ENCODE measurements at places on chromosomes 11 and 22.

GRCh38 chr11:16382638-16383380 lies 26.5 kb upstream of the SOX6 start:
- no peak for DNase-seq

- no peak for DNase-seq
These were observed 659.4 kb downstream of the METTL15 start for GRCh38 chr11:28767574-28767973.

DNA sequence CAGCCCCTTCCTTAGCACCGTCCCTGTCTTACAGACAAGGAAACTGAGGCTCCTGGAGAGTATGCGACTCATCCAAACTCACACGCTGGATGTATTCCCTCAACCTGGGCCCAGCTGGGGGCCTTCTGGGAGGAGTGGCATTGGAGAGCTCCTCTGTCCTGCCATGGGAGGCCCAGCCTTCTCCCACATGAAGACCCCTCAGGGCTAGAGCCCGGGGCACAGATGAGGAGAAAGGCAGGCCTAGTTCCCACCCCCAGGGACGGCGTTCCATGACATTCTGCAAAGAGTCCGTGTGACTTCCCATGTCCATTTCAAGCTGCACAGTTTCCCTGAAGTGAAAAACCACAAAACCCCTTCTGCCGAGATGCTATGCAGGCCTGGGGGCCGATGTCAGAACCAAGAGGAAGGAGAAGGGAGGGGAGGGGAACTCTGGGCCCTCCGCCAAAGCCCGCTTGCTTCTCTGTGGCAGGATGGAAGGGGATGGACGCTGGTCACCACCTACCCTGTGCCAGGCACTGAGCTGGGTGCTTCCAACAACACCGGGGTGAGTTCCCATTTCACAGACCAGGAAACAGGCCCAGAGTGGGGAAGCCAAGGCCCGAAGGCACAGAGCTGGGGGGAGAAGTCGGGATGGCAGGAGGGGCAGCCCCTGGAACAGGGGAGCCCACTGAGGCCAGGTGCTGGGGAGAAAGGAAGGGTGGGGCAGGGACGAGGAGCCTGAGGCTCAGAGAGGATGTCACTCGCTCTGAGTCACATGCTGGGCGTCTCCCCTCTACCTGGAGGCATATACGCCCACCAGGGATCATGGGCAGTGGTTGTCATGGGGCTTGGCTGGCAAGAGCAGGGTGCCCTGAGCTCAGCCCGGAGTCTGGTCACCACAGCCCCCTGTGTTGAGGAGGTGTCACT lies 15.7 kb downstream of the RAC2 start:
- DNase-seq = no peak

GRCh38 chr11:84886344-84886743 lies 740.8 kb downstream of the DLG2 start:
- DNase-seq = no peak

DNA sequence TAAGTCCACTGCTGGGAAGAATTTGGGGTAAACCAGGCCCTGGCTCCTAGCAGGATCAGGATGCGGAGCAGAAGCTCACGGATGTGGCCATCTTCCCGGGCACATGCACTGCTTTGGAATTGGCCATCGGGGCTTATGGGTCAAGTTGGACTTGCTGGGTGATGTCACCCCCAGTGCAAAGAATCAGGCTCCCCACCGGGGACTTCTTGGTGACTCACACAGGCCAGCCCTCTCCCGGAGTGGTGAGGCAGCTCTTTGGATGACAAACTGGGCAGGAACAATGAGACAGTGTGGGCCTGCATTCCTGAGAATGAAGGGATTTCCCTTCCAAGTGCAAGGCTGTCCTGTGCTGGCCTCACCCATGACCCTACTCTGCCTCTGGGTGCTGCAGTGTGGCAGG lies 128.8 kb upstream of the ANO1 start:
- DNase-seq = no peak

GRCh38 chr22:25659413-25659812 lies 82.6 kb upstream of the MYO18B start:
- DNase-seq = no peak

DNA sequence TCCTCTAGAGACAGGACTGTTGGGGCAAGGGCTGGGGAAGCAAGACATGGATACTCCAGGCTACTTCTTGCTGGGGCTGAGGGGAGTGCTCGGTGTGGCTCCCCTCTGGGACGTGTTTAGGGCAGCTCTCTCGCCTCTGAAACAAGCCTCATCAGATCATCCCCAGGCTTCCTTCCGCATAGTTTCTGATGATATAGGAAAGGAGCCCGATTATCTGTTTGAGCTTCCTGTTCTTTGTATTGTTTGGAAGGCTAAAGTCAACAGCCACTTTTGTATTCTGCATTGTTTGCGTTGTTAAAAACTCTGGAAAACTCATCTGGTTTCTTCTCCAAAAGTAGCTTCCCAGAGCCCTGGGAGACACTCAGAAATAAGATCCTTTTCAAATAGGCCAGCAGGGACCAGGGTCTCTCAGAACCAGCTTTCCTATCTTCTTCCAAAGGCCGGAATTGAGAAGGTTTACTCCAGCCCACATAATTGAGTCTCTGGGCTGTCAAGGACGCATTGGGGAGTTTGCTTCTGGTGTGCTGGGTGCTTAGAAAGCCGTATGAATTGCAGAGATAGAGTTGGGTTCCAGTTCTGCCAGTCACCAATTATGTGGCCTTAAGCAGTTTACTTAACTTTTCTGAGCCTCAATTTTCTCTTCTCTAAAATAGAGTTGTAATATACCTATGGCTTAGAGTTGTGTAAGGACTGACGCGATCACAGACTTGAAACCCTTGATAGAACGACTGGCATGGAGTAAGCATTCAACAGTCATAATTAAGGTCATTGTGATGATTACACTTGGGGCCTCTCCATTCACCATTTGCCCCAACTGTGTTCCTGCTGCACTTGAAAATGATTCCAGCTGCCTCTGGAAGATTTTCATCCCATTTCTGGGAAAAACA lies 19.1 kb downstream of the CD44 start:
- DNase-seq = no peak

GRCh38 chr11:5596607-5597201 lies at the start of gene TRIM6:
TSS of gene TRIM6 (plus strand) at chr11:5596637. CDS start at chr11:5596898, 261 bp downstream.
- DNase-seq = no peak
